ENCODE measurements at places on chromosomes 7 and 10.

DNA sequence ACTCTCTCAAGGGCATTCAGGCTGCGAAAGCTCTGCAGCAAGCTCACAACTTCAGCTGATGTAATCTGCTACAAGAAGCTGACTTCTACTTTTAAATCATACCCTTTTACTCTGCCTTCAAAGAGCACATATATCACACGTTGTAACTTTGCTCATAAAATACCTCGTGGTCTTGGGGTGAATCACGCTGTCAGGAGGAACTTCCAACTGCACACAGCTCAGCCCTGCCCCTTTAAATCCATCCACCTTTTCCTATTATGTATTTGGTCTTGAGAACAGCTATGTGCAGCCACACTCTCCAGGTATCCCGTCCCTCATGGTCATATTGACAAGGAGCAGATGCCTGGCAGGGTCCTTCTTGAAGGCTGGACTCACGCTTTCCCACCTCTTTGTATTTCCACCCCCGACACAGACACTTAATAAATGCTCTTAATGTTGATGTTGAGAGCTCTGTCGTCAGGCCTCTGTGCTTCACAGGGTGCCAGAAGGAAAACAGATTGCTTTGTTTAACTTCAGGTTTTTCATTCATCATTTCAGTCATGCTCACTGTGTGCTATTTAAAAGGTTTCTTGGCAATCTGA lies 47.6 kb downstream of the ICA1 start:
- DNase-seq: no peak

- DNase-seq: no peak
These were observed 181.9 kb downstream of the USP6NL start for GRCh38 chr10:11429439-11430052.

GRCh38 chr7:130943336-130943901 lies 209.4 kb upstream of the KLF14 start:
- DNase-seq: no peak

GRCh38 chr7:104482362-104483037 lies 154.1 kb downstream of the LHFPL3 start:
- DNase-seq: peak; percentile 79

Measured in NCI-H1092 (cell line).